Renal cortical epithelial cell (primary cell): ENCODE measurements at places on chromosomes 5 and 9. TPM values are rescaled to one million over a fixed set of nuclear protein-coding genes. Genes with fewer than 3 reads are reported as not detected.

CER1 gene
- not detected in 2 replicates for total RNA-seq

COL5A1 gene
- total RNA-seq = 2.4 and 12.8 TPM in 2 replicates

LCN2 gene
- 23.6 and 38.2 TPM in 2 replicates for total RNA-seq

TMEM174 gene
- total RNA-seq = 0.15 TPM in 1 of 2 replicates, not detected in the other

ECM2 gene
- total RNA-seq = 0.20 TPM in 1 of 2 replicates, not detected in the other

DEPDC1B gene
- 5.7 and 17.9 TPM in 2 replicates for total RNA-seq

EPB41L4B gene
- 5.8 and 13.5 TPM in 2 replicates for total RNA-seq

ADAMTS19 gene
- 0.30 TPM in 1 of 2 replicates, not detected in the other for total RNA-seq

ITGA2 gene
- total RNA-seq = 21.3 and 54.2 TPM in 2 replicates

PIP5KL1 gene
- total RNA-seq = 0.65 and 2.1 TPM in 2 replicates

CRHBP gene
- not detected in 2 replicates for total RNA-seq

BRD3 gene
- total RNA-seq = 5.4 and 37.7 TPM in 2 replicates

TRAF1 gene
- 3.4 and 16.0 TPM in 2 replicates for total RNA-seq

CBY3 gene
- not detected in 2 replicates for total RNA-seq

TRIM7 gene
- total RNA-seq = 2.8 and 12.7 TPM in 2 replicates

CCNI2 gene
- 1.1 and 2.3 TPM in 2 replicates for total RNA-seq

OR1J2 gene
- total RNA-seq = not detected in 2 replicates

SOX30 gene
- 0.05 and 0.17 TPM in 2 replicates for total RNA-seq

CAVIN4 gene
- total RNA-seq = 0.69 and 1.6 TPM in 2 replicates

CORO2A gene
- total RNA-seq = 4.9 and 5.5 TPM in 2 replicates

CCNJL gene
- 4.2 and 5.3 TPM in 2 replicates for total RNA-seq

FYB1 gene
- 0.25 TPM in 1 of 2 replicates, not detected in the other for total RNA-seq

CDH18 gene
- not detected in 2 replicates for total RNA-seq

LURAP1L gene
- 7.3 and 9.4 TPM in 2 replicates for total RNA-seq

ADGRV1 gene
- total RNA-seq = 0.35 and 0.55 TPM in 2 replicates

OR1L4 gene
- not detected in 2 replicates for total RNA-seq

CAPSL gene
- not detected in 2 replicates for total RNA-seq

EPB41L4A gene
- 18.1 and 26.1 TPM in 2 replicates for total RNA-seq

TAF11L3 gene
- not detected in 2 replicates for total RNA-seq

CEMIP2 gene
- total RNA-seq = 134 and 238 TPM in 2 replicates

UAP1L1 gene
- total RNA-seq = 6.4 and 7.1 TPM in 2 replicates

IFNB1 gene
- not detected in 2 replicates for total RNA-seq

DIPK1B gene
- total RNA-seq = 0.52 and 4.0 TPM in 2 replicates

STRBP gene
- total RNA-seq = 23.8 and 26.0 TPM in 2 replicates

RMI1 gene
- 5.2 and 11.6 TPM in 2 replicates for total RNA-seq

FGD3 gene
- 0.35 and 0.52 TPM in 2 replicates for total RNA-seq

RNF183 gene
- total RNA-seq = 0.80 and 1.2 TPM in 2 replicates

CA9 gene
- 6.8 and 6.9 TPM in 2 replicates for total RNA-seq

SLC27A6 gene
- 0.10 TPM in 1 of 2 replicates, not detected in the other for total RNA-seq

INSL4 gene
- total RNA-seq = not detected in 2 replicates

ROR2 gene
- 4.4 TPM in 1 of 2 replicates, not detected in the other for total RNA-seq

DCAF10 gene
- 13.2 and 70.0 TPM in 2 replicates for total RNA-seq

GLRA1 gene
- total RNA-seq = not detected in 2 replicates

GABRA1 gene
- total RNA-seq = not detected in 2 replicates

OSMR gene
- 47.1 and 148 TPM in 2 replicates for total RNA-seq

PCA3 gene
- 0.05 TPM in 1 of 2 replicates, not detected in the other for total RNA-seq

TOMM5 gene
- total RNA-seq = 97.5 and 125 TPM in 2 replicates

PLCXD3 gene
- under 0.01 and 0.17 TPM in 2 replicates for total RNA-seq
